Fibroblast of skin of right biceps (primary cell): ENCODE measurements at places on chromosomes 6 and 20.
A peak's percentile ranks its signal among the peaks of the same experiment; 100 is the strongest.

DNA sequence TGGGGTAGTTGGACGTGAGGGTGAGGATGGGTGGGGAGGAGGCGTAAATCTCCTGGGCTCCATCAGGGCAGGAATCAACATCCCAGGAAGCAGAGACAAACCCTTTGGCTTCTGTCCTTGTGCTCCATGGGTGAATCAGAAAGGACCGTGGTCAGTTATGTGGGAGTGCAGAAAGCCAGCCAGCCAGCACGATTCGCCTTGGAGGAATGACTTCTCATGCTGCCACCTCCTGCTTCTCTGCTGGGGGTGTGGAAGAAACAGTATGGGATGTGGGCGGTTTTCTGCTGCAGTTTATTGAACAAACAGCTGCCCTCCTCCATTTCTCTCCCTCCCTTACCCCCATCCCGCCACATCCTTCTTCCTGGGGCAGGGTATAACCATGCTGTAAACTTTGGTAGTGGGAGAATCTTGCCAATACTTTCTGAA, 214.5 kb downstream of the SOX4 start:
- peak; percentile 76 for DNase-seq

GRCh38 chr6:52361414-52361944, 472 bp upstream of the PAQR8 start:
- DNase-seq = no peak

DNA sequence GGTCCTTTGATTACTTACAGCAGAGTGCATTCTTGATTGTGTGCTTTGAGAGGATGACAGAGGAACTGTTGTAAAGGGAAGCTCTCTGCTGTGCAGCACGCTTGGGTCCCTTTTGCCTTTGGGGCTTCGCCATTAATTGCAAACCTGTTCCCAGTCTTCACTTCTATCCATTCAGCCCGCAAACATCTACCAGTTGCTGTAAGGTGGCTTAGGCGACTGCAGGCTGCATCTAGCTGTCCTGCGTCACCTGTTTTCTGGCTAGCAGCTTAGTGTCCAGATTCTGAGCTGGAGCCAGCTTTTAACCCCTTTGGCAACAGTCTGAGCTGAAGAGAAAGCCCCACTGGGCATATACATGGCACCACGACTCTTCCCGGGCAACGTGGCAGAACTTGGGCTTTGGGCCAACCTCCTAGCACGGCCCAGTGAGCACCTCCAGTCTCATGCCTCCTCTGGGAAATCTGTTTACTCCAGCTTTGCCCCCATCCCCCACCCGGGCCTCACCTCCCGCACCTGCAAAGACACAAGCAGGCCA, 2.5 kb upstream of the FASTKD5 start:
- DNase-seq = no peak

DNA sequence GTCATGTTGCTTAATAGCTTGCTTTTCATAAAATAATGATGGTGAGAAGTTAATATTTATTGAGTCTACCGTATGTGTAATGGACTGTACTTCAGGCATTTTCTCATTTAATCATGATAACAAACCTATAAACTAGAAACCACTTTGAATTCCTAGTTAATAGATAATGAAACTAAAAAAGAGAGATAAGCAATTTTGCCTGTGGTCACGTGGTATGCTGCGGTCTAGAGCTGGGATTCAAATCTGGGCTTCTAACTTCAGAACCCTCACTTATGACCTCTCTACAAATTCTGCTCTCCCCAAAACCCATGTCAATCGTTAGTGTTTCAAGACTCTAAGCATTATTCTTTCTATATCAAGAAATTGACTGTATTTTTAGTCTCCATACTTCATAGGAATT, 700.7 kb downstream of the PRKN start:
- no peak for DNase-seq

GRCh38 chr6:20436719-20437118, 35.0 kb downstream of the E2F3 start:
- no peak for DNase-seq

DNA sequence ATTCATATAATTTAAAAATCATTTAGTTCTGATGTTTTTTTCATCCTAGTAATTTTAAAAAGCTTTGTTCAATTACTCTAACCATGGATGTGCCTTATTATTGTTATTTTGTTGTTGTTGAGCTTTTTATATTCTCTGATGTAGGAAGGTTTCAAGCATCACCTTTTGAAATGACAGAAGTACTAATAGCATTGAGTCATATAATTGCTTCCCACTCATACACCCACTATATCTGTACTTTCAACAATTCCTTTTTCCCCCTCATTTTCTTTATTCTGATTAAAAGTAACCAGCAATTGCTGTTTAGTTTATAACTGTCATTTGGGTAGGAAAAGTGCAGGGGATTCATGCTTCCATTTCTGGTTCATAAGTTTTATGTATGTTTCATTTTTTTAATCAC, 38.6 kb downstream of the DNAH8 start:
- DNase-seq = no peak

DNA sequence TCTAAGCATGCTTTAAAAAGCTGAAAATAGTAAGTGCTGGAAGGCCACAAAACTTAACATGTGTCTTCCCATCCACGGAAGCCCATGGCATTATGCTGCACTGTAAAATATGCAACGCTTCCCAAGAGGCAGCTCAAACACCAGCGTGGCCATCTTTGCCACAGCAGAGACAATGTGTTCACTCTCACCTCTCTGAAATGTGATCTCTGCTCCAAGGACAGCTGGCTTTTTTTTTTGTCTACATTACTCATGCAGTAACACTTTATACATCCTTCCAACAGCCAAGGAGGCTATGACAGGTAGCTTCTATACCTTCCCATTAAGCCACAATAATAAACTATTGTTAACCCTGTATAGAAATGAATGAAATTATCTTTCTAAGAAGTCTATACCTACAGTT, 49.2 kb downstream of the BLOC1S5 start:
- DNase-seq = no peak
